ENCODE measurements at places on chromosomes 2 and 18.

- no peak for DNase-seq
Measured at GRCh38 chr2:204842661-204843485, 297.6 kb downstream of the PARD3B start.

GRCh38 chr18:3236470-3236869, 11.1 kb upstream of the MYL12A start:
- no peak for DNase-seq

GRCh38 chr2:160247296-160248035, 47.4 kb upstream of the ITGB6 start:
- DNase-seq: no peak

DNA sequence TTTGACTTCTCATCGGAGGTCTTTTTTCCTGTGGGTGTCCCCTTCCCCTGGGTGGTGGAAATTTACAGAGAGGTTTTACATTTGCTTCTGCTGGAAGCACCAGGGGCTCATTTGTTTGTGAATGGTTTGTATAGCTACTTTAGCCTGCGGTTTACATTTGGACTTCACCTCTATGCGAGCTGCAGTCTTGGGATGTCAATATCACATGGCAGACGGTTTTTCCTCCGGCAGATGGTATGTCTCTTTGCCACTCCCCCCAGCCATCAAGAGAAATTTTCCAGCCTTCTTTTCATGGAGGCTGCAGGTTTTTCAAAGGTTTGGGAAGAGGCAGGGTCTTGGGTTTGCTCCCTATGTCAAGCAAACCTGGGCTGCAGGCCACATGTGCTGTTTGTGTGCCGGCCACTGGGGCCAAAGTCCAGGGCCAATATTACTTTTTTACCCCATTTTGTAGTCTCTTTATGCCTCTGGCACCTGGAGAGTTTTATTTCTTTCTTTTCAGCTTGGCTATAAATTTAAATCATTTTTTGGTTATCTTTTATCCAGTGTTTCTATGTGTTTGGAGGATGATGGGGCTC, 23.9 kb upstream of the BOD1L2 start:
- DNase-seq: no peak

DNA sequence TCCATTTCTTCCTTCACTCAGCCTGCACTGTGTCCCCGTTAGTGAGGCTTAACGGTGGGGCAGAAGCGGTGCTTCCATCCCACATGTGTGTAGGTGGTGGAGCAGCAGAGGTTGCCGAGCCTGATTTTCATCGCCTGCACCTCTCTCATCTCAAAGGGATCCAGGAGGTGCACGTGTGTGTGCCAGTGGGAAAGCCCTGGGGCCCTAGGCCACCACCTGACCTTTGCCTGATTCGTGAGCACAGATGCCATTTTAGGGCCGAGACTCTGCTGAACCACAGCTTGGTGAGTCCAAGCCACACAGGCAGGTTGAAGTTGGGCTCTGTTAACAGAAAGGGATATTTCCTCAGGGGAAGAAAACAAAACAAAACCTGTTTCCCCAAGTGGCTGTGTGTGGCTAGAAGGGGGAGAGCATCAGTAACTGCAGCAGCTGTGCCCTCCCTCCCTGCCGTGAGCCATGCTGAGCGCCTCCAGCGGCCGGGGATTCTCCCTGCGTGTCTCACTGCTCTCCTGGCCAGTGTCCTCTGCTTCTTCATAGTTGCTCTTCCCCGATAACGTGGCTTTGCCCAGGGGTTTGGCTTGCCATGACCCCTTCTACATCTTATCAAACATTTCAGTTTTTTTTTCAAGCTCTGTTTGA, 81.5 kb downstream of the MAPRE2 start:
- DNase-seq: peak; percentile 50

- DNase-seq: no peak
Measured at GRCh38 chr2:238346544-238346943, 26.2 kb downstream of the TRAF3IP1 start.

DNA sequence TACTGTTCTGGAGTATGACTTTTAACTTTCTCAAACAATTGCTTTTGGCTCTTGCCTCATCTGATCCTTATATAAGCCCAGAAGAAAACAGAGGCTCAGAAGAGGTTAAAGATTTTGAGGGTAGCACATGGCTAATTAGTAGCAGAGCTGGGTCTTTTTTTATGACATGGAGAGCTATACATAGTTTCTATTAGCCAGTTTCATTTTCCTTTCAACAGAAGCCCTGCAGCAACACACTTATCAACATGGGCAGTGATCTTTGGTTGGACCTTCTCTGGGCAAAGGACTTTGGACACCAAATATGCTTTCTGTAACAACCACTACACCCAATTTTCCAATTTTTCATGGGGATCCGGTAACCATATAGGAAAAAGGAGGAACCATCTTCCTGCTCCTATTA, 64.9 kb downstream of the NCKAP5 start:
- no peak for DNase-seq

- DNase-seq: no peak
Measured at GRCh38 chr18:25470062-25470461, 118.1 kb upstream of the ZNF521 start.

- DNase-seq: no peak
Measured at GRCh38 chr18:22170421-22171257, 1.2 kb downstream of the GATA6 start.

DNA sequence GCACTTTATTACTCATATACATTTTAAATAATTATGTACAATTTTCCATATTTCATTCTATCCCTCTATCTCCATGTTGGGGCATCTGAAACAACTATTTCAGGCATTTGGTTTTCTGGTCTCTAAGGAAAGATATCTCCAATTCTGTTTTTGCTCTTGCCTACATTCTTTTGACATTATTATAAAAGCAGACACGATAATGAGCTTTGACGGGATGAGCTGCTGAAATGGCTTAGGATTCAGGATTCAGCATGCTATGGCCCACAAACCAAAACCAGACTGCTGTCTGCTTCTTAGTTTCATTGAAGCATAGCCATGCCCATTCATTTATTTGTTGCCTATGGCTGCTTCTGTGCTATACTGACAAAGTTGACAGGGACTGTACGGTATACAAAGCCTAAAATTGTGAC, 42.7 kb upstream of the GLS start:
- no peak for DNase-seq

- DNase-seq: peak; percentile 45
Measured at GRCh38 chr2:207734264-207734635, 22.8 kb downstream of the CCNYL1 start.

DNA sequence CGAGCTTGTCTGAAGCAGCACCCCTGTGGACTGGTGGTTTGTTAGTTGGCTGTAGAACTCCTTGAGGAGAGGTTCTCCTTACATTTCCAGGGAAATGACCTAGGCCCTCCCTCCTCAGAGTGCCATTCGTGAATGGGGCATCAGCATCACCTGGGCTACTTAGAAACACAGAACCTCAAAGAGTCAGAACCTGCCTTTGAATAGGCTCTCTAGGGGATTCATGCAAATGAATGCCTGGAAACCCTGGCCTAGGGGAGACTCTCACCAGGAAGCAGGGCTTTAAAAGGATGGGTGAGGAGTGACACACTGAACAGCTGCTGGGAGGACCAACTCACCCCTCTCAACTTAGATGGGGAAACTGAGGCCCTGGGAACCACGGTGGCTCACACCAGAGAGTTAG, 2.1 kb upstream of the MOCOS start:
- DNase-seq: no peak

- no peak for DNase-seq
Measured at GRCh38 chr2:69196327-69197117, 183.5 kb downstream of the ANTXR1 start.

- DNase-seq: no peak
Measured at GRCh38 chr18:44681076-44681970, 635 bp downstream of the SETBP1 start.

DNA sequence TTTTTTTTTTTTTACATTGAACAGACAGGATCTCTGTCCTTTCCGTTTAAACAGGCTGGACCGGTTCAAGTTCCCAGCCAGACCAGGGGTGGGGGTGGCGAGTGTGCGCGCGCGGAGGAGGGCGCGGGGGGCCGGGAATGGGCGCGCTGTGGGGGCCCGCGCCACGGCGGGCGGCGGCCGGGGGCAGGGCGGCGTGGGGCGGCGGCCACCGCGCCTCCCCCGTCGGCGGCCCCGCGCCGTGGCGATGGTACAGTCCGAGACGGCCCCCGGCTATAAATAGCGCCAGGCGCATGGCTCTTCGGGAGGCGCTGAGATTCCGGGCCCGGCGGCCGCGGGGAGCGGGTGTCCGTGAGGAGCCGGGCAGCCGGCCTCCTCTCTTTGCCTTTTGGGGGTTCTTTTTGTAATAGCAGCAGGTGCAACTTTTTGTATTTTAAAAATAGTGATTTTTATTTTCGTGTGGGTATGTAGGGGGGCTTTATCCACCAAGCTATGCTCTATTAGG, 430 bp upstream of the CELF4 start:
- DNase-seq: no peak

GRCh38 chr18:45755934-45756333, 32.0 kb downstream of the SLC14A1 start:
- no peak for DNase-seq

DNA sequence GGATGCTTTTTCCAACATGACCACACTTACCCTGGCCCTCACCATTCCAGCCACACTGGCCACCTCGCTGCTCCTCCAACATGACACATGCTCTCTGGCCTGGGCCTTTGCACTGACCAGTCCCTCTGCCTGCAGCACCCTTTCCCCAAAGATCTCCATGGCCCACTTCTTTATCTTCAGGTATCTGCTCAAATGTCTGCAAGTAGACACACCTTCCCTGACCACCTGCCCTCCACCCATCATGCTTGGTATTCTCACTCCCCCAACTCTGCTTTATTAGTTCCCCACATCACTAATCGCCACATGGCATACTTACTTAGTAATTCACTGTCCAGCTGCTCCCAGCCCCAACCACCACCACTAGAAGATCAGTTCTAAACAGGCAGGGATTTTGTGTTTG, 214.2 kb downstream of the BCL11A start:
- no peak for DNase-seq

- DNase-seq: peak; percentile 13
Measured at GRCh38 chr18:33761363-33761762, 183.3 kb downstream of the ASXL3 start.

DNA sequence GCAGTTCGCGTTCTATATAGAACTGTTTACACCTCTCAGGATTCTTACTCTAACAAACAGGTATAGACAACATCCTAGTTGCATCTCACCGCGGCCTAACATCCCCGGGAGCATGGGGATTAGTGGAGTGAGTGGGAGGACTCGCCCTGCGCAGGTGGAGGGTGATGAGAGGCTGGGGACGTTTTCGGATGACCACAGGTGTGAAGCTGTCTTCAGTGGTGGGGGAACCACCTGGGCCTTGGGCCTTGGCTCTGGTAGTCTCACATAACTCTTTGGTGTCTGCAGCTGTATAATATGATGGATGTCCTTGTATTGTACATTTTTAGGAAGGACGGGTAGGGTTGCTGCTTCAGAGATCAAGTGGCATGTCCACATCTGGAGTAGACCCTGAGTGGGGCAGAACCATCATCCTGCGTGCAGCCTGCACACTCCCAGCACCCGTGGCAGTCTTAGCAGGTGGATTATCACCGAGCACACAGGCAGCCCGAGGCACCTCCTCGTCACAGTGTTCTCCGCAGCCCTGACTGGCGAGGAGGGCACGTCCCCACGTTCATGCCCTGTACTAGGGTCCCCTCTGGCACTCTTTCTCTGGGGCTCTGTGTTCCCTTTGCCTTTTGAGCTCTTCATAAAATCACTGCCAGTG, 56.0 kb downstream of the AGAP1 start:
- DNase-seq: no peak

GRCh38 chr18:27665264-27665799, 480.2 kb upstream of the CHST9 start:
- no peak for DNase-seq

DNA sequence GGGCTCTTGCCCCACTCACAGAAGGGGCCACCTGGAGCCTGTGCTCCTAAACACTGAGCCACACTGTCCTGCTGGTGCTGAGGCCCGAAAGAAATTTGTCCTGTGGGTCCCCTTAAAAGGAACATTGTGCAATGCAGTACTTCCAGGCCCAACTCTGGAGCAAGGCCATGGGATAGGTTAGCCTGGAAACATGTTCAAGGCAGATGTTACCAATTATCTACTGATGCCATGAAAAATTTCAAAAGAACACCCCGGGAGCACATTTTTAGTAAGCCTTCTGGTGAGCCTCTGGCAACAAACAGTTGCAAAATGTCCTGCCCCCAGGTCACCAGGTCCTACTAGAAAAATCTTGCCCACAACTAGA, 12.3 kb upstream of the PTMA start:
- DNase-seq: no peak

- DNase-seq: no peak
Measured at GRCh38 chr2:165950438-165950837, 3.1 kb downstream of the TTC21B start.

GRCh38 chr2:119025762-119026351, 83.9 kb downstream of the MARCO start:
- DNase-seq: no peak

DNA sequence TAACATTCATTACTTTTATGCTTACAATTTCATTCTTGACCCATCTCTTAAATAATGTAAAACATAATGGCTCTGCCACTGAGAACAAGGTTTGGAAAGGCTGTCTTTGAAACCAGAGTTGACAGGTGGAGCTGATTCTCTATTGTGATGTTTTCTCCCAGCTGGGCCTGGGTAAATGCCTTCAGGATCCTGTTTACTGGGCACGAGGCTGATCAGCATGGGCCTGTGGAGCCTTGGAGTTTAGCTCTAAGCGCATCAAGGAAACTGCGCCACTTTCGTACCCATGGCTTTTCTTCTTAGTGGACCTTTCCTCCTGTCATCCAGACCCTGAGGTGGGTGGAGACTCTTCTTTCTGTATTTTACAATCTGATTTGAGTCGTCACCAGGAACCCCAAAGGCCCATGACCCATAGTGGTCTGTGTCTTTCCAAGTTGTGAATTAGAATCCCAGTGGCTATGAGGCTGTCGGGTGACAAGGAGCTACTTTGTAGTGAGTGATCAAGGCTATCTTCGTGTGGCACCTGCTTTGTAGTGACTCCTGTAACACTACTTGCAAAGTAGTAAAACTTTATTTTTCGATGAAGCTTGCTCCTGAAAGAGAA, 123.1 kb downstream of the LPIN1 start:
- DNase-seq: no peak

GRCh38 chr2:129274038-129274415, 705.4 kb upstream of the RAB6C start:
- DNase-seq: no peak

DNA sequence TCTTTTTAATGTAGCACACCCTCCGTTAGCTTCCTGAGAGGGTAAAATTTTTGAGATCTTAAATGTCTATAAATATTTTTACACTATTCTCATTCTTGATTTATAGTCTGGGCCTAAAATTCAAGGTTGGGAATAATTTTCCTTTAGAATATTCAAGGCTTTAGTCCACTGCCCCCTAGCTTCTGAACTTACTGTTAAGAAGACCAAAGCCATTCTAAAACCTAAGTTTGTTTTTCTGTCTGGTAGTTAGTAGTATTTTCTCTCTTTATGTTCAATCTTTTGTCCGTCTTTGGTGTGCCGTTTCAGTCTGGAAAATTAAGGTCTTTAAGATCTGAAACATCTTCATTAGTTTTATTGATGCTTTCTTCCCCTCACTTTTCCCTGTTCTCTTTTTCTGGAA, 14.5 kb downstream of the OSBPL6 start:
- no peak for DNase-seq

DNA sequence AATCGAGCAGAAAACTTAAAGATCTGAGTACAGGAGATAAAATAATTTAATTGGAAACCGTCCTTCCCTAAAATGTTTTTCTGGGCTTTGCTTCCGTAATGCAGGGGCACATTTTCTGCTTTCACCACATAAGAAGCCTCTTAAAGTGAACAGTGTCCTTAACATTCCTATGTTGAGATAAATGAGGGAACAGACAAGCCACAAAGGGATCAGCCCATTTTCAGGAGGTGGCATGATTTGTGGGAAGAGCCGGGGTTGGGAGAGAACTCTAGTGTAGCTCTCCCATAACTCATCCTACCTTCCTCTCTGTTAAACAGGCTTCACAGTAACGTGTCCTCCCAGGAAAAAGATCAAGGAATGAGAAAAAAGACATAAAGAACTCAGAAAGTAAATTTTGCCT, 56.9 kb upstream of the ACVR1C start:
- DNase-seq: no peak

Measured in hematopoietic multipotent progenitor cell treated with erythropoietin and hydrocortisone succinate and interleukin-3 and kit ligand, for 8 days (in vitro differentiated cells).